ENCODE measurements at places on chromosomes 6 and 20.
A peak's percentile ranks its signal among the peaks of the same experiment; 100 is the strongest.

GRCh38 chr20:6282642-6283041, 159.8 kb upstream of the FERMT1 start:
- no peak for DNase-seq

GRCh38 chr6:46381579-46381978, 109.7 kb downstream of the RCAN2 start:
- no peak for DNase-seq

DNA sequence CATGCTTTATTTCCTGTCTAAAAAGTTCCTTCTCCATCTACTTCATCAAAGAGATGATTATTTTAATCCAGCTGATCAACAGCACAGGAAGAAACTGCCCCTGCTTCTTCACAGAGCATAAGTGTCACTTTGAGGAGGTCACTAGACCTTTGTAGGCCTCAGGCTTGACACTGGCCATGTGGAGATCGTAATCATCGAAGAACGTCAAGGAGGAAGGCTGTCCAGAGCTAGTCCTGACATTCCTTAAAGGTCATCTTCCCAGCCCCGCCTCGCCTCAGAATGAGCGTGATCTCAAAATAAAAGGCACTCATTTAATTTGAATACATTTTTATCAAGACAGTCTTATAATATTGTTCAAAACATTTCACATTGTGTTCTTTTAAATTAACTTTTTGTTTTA, 445.7 kb upstream of the CDH4 start:
- DNase-seq, result no peak

- DNase-seq, result no peak
These were observed 178.8 kb downstream of the SMOC2 start for GRCh38 chr6:168619560-168620314.

- no peak for DNase-seq
These were observed 51.9 kb upstream of the EXOC2 start for GRCh38 chr6:744666-745353.

- no peak for DNase-seq
These were observed 57.3 kb upstream of the PHACTR2 start for GRCh38 chr6:143620447-143620846.

DNA sequence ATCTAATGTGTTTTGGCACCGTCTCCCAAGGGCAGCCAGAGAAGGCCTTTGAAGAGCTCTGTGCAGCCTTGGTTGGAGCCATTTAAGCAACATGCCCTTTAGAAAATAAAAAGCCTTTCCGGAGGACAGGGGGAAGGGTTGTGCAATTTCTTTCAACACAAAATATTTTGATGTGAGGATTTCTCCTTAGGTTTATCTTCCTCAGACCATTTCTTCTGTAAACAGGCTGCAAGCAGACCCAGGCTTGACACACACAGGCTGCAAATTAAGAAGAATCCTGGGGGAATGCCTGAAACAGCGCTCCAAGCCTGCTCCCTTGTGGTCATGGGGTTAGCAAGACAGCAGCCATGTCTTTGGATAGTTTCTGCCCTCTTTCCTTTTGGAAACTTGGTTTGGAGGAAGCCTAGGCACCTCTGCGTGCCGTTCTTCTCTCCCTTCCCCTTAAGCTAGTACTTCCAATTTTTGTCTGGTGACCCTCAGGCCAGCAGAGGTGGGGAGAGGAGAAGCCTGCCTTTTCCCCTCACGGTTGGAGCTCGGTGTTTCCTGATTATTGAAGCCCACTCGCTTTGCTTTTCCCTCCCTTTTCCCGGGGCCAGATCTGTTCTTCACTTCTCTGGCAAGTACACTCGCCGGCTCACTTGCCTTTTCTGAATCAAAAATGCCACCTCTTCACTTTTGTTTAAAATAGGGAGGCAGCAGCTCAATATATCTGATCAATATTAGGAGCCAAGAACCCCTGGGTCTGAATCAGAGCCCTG, 39.6 kb upstream of the NOX3 start:
- DNase-seq, result no peak

- DNase-seq, result peak; percentile 79
These were observed 29.7 kb downstream of the FYN start for GRCh38 chr6:111843347-111844147.

GRCh38 chr6:148556410-148556809, 190.4 kb upstream of the UST start:
- DNase-seq, result no peak

DNA sequence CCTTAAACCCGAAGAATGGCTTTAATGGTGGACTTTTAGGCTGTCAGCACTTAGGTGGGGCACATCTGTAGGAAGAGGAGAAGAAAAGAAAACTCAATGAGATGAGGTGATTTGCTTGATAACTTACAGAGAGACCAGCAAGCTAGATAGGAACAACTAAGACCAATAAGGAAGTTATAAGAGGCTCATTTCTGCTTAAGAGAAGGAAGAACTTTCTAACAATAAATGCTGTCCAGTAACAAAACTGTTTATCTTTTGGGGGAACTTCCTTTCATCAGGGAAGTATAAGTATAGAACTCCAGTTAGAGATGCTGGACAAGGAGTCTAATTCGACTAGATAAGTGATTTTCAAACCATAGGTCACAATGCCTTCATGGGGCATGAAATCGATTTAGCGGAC, 107.2 kb upstream of the SIRPA start:
- DNase-seq, result no peak

DNA sequence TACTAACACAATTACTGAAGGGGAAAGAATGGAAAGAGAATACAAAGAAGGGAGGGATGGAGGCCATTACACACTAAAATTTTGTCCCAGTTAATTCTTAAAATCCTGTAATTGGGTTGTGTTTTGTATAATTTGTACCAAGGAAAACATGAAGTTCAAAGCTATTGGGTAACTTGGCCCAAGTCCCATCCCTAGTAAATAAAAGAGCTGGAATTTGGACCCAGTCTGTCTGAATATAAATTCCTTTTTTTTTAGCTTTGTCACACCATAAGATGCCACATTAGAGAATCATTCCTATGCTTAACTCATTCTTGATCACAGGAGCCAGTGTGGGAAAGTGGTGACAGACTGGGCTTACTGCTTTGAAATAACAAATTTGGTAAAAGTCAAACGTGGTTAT, 66.8 kb upstream of the CBLN4 start:
- no peak for DNase-seq

DNA sequence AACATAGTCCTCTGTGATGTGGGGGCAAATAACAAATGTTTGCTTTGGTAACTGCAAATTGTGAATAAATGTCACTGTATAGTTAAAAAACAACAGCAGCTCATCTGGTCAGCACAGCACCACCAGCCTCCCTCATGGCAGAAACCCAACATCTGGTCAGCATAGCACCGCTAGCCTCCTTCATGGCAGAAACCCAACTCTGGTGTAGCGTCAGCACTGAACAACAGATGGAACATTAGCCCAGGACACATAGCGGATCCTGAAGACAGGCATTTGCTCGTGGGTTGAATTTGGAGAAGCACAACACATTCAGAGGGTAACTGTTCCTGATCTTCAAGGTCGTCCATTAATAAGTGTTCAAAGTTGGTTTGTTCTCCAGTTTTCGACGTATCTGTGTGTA, 265.9 kb downstream of the DLL1 start:
- no peak for DNase-seq

- DNase-seq, result peak; percentile 32
These were observed 7.8 kb downstream of the DLGAP4 start for GRCh38 chr20:36313926-36314325.

DNA sequence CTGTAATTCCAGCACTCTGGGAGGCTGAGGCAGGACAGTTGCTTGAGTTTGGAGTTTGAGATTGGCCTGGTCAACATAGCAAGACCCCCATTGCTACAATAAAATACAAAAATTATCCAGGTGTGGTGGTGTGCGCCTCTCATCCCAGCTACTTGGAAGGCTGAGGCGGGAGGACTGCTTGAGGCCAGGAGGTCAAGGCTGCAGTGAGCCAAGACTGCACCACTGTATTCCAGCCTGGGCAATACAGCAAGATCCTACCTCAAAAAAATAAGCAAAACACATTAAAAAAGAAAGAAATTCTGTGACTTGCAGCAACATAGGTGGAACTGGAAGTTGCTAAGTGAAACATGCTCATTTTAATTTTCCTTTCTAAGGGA, 106.0 kb upstream of the NFATC2 start:
- DNase-seq, result no peak

- no peak for DNase-seq
These were observed 6.4 kb upstream of the CST7 start for GRCh38 chr20:24942679-24943078.

- DNase-seq, result no peak
These were observed 474.8 kb upstream of the ID4 start for GRCh38 chr6:19362396-19362795.

- DNase-seq, result no peak
These were observed 244.9 kb downstream of the ZFAND3 start for GRCh38 chr6:38064431-38064830.

DNA sequence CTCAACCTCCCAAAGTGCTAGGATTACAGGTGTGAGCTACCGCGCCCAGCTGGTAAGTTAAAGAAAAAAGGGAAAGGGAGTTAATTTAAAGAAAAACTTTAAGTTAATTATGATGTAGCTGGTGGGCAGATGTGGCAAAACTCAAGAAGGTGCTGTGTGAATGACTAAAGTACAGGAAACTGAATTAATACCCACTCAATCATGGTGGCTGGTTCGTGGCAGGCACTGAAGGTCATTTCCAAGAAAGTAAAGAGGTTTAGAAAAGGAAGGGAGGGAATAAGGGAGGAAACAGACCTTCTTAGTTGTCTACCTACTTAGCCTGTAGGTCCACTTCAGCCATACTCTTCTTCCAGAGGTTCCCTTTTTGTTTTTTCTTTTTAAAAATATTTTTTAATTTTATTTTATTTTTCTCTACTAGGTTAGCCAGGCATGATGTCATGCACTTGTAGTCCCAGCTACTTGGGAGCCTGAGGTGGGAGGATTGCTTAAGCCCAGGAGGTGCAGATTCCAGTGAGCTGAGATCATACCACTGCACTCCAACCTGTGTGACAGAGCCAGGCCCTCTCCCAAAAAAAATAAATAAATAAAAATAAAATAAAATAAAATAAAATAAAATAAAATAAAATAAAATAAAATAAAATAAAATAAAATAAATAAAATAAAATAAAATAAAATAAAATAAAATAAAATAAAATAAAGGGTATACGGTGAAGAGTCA, 11.9 kb upstream of the TGM3 start:
- DNase-seq, result no peak

- no peak for DNase-seq
These were observed 39.6 kb downstream of the VEGFA start for GRCh38 chr6:43809417-43810305.

GRCh38 chr20:12076200-12076599, 158.5 kb downstream of the BTBD3 start:
- no peak for DNase-seq

- no peak for DNase-seq
These were observed 156.1 kb upstream of the NOX3 start for GRCh38 chr6:155611742-155612141.

DNA sequence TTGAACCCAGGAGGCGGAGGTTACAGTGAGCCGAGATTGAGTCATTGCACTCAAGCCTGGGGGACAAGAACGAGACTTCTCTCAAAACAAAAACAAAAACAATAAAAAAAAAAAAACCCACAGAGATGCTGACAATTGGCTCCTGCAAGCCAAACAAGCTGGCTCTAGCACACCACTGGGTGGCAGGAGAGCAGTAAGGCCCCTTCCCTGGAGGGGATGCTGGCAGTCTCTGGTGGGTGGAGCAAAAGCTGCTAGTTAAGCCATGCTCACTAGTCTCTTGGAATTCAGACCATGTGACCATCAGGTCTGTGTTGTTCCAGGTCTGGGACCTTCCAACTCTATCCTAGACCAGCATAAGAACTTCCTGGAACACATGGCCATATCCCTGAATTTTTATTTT, 18.9 kb upstream of the DSN1 start:
- no peak for DNase-seq

DNA sequence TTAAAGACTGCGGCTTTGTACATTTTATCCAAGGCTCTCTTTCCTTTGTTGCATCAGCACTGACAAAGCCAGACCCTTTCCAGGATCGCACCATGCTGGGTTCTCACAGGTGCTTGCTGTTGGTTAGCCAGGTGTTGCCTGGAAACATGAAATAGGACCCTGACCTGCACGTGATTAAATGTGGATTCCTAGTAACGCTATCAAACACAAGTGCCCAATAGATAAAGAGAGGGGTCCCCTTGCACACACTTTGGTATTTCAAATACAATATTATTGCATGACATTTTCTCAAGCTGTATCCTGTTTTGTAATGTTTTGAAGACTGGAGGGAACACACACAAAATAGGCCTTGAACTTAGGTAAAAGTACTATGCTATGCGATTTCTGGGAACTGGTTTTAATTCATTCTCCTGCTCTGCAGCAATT, 73.3 kb downstream of the AKAP12 start:
- DNase-seq, result no peak

GRCh38 chr6:33080127-33081089, 4.6 kb downstream of the HLA-DPB1 start:
- DNase-seq, result no peak

GRCh38 chr6:25851961-25852360, 20.1 kb upstream of the SLC17A1 start:
- DNase-seq, result no peak

- DNase-seq, result no peak
These were observed 179.5 kb downstream of the CDH26 start for GRCh38 chr20:60137657-60138245.

GRCh38 chr6:31094389-31094881, 17.9 kb downstream of the C6orf15 start:
- DNase-seq, result peak; percentile 59

GRCh38 chr6:46254331-46254730, 83.6 kb upstream of the ENPP5 start:
- DNase-seq, result no peak

DNA sequence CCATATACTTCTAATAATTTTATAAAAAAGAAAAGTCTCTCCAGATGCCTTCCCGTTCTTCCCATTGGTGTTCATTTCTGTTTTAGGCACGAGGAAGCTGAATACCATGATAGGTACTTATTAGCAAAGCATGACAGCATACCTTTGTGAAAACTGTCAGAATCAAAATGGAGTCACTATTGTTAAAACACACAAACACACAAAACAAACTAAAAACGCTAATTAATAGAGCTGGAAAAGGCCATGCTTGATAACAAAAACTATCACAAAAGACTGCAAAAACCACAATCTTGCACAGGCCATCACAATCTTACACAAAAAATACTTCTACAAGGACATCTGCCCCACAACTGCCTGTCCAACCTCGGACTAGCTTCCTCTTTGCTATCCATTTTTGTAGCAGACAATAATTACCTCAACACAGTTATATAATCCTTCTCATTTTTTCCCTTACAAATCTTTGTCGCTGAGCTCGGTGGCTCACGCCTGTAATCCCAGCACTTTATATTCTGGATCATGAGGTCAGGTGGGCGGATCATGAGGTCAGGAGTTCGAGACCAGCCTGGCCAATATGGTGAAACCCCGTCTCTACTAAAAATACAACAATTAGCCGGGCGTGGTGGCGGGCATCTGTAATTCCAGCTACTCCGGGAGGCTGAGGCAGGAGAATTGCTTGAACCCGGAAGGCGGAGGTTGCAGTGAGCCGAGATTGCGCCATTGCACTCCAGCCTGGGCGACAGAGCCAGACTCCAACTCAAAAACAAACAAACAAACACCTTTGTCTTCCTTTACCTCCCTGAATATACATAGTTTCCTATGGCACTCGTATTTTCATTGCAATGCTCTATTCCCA, 3.2 kb upstream of the ABT1 start:
- DNase-seq, result no peak

GRCh38 chr6:13667655-13668054, 44.0 kb downstream of the RANBP9 start:
- no peak for DNase-seq

All from activated CD8-positive, alpha-beta memory T cell treated with anti-CD3 and anti-CD28 coated beads, Interleukin-2, amount 50 U/mL, for 48 hours (primary cell).